Caco-2 (cell line): ENCODE measurements at places on chromosomes 7 and 10. TPM values are rescaled to one million over a fixed set of nuclear protein-coding genes. Genes with fewer than 3 reads are reported as not detected.

DNA sequence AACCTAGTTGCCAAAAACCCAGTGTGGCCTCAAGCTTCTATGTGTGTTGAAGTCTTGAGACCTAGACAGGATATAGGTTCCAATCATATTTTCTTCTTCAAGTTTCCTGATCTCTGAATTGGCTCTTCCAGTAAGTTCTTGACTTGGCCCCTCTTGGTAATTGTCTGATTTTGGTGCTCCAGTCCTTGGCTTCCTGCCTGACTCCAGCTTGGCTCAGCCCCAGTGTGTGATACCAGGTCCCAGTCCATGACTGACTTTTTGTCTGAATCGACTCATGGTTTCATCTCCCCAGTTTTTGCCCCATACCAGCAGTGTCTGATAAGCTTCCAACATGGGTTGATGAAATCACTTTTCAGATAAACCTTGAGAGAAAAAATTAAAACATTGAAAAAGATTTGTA lies 72.3 kb downstream of the FAS start:
- DNase-seq, result no peak

Gene IFIT1B
- total RNA-seq, result not detected in 2 replicates

- DNase-seq, result no peak
These were observed 11.5 kb downstream of the TPK1 start for GRCh38 chr7:144824360-144824759.

DNA sequence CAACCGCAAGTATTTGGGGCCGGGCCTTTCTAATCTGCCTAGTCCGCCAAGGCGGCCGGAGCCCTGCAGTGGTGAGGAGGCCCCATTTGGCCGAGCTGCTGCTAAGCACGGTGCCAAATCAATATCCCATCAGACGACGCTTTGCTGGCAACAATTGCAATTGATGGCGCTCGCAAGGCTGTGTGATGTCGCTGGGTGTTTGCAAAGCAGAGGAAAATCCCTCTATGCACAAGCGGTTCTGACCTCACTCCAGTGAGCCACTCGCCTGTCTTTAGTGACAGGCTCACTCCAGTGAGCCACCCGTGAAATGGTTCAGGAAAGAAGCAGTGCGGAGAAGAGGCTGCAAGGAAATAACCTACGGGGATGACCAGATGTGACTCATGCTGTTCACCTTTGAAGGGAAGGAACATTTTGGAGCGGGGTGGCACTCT lies 18.3 kb upstream of the PDE1C start:
- DNase-seq, result no peak

Gene ADAM22
- total RNA-seq, result 10.1 and 15.7 TPM in 2 replicates

DNA sequence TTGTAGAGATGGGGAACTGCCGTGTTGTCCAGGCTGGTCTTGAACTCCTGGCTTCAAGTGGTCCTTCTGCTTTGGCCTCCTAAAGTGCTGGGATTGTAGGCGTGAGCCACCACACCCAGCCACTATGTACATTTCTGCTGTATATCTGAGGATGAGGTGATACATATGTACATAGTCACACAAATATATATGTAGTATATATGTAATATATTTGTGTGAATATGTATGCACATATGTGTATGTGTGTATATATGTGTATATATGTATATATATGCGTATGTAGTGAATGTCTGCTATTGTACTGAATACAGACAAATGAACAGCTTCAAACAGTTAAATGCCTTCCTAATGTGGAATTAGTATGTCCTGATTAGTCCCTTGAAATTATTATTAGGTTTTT lies 70.3 kb downstream of the EXOC6 start:
- DNase-seq, result no peak

DNA sequence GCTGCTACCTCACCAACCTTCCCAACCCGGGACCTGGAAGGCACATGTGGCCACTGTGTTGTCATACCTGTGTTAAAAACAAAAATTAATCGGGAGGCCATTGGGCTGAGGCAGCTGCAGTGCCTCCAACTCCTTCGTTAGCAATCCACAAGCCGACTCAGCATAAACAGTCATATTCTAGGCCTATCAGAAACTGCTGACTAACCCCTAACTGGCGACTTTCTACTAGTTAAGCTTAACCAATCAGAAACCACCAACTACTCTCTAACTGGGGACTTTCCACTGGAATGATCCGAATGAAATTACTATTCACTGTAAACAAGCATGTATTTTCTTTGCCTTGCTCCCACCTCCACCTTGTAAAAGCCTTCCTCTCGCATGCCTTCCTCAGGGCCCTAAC lies 14.1 kb upstream of the TMEM72 start:
- DNase-seq, result no peak

DNA sequence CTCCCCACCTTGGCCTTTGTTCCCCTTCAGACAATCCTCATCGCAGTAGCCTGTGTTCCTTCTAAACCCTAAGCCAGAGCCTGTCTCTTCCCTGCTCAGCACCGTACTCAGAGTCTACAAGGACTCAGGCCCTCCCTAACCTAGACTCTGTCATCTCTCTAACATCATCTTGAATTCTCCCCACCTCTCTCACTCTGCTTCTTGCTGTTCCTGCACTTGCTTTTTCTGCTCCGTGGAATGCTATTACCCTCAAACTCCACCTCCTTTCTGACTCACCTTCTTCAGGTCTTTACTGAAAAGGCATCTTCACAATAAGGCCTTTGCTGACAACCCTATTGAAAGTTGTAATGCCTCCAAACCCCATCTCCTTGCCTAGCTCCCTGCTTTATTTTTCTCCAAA lies 141.0 kb downstream of the DKK1 start:
- peak; percentile 79 for DNase-seq

Gene ASB10
- not detected in 2 replicates for total RNA-seq

Gene NXPH1
- total RNA-seq, result 1.2 and 3.1 TPM in 2 replicates

- DNase-seq, result no peak
These were observed 546.6 kb downstream of the INHBA start for GRCh38 chr7:41156268-41156667.

DNA sequence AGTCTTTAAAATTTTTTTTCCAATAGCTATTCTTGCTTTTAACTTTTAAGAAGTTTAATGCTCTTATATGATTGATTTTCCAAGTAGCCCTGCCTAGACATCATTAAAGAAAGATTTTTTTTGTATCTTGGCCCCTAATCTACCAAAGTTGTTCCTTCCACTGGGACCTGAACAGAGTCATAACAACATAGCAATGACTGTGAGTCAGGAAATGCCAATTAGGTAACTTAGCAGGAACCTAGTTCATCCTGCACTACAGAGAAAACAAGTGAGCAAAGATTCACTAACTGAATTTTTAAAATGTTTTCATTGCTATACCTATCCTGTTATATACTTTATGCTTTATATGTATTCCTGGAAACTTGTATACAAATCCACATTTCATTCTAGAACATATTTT lies 284.7 kb downstream of the BICC1 start:
- DNase-seq, result no peak

GRCh38 chr10:25747084-25747483 lies 186.9 kb upstream of the MYO3A start:
- DNase-seq, result no peak

DNA sequence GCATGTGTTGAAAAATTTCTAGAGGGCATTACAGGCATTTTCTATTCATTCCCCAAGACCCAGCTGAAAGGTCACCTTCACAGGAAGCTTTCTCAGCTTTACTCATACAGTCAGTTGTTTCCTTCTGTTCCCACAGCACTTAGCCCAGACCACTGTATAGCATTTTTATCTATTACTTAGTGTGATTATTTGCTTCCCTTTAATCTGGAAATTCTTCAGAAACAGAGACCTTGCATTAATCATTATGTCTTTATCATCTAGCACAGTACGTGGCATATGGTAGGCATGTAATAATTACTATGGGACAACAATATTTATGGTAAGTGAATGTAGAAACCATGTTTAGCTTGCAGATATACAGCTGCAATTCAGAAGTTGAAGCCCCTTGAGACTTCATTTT lies 38.2 kb upstream of the CDK6 start:
- DNase-seq, result no peak

- DNase-seq, result no peak
These were observed 3.0 kb upstream of the DDIT4 start for GRCh38 chr10:72270607-72271281.

Gene FGFBP3
- total RNA-seq, result 3.3 and 3.6 TPM in 2 replicates

GRCh38 chr7:99844328-99844727 lies 16.5 kb downstream of the CYP3A43 start:
- DNase-seq, result no peak

DNA sequence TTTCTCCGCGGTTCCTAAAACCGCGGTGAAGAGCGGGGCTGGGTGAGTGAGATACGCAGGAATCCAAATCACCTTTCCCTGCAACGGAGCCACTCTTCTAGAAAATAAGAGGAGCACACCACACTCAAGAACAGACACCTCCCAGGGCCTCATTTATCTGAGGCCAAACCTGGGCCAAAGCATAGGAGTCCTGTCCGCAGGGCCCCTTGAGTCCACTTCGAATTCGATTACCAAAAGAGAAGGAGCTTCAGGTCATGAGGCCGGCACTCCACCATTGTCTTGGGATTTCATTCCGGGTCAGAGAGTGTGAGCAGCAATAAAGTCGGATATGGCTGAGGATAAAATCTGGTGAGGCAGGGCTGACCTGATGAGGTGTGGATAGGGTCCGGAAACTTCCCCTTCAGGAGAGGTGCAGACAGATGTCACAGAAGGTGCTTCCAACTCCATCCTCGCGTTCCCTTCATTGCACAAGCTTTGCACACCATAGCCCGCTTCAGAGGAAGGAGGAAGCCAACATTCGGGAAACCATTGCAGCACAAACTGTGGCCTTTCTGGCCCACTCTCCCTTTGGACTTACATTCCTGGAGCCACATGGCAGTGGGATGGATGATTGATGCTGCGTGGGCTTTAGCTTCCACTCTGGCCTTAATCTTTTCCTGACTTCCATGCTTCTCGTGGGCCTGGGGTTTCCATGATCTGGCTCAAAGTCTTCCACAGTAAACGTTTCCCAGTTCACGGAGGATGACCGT lies 27.2 kb upstream of the ZNF273 start:
- no peak for DNase-seq

Gene MYH16
- not detected in 2 replicates for total RNA-seq

- no peak for DNase-seq
These were observed 424.8 kb downstream of the MDFIC start for GRCh38 chr7:115346685-115347084.

DNA sequence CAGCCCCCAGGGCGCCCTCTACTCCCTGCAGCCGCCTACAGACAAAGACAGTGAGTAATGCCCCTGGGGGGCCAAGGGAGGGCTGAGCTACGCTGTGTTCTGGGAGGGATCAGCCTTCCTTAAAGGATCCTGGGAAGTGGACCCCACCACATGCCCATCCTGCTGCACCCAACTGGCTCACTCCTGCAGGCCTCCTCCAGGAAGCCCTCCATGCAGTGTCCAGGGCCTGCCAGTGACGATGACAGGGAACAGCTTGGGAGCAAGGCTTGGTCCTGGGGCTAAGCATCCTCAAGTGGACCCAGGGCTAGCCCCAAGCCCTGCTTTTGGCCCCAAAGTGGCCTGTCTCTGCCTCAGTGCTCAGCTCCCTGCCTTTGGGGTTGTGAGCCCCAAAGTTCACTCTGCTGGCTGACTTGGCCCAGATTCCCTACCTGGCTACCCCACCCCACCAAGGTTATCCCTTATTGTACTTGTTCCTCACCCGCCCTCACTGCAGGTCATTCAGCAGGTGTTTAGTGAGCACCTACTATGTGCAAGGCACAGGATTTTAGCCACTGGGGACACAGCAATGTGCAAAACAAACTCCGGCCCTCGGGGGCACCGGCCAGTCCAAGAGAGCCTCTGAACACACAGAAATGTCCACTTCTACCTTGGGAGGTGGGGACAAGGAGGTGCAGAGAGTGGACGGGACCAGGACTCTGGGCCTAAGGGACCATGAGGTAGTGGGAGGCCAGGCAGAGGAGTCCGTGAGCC lies 83.5 kb downstream of the MYL10 start:
- no peak for DNase-seq

DNA sequence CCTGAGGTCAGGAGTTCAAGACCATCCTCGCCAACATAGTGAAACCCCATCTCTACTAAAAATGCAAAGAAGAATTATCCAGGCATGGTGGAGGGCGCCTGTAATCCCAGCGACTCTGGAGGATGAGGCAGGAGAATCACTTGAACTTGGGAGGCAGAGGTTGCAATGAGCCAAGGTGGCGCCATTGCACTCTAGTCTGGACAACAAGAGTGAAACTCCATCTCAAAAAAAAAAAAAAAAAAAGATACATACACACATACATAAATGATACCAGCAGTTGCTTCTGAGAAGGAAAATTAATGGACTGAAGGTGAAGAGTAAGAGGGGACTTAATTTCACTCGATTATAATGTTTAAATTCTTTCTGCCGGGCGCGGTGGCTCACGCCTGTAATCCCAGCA lies 40.2 kb upstream of the PAX2 start:
- DNase-seq, result no peak

- DNase-seq, result peak; percentile 32
These were observed 41.0 kb upstream of the CHST3 start for GRCh38 chr10:71923138-71923692.

- no peak for DNase-seq
These were observed 25.1 kb downstream of the NEBL start for GRCh38 chr10:20871970-20872369.

DNA sequence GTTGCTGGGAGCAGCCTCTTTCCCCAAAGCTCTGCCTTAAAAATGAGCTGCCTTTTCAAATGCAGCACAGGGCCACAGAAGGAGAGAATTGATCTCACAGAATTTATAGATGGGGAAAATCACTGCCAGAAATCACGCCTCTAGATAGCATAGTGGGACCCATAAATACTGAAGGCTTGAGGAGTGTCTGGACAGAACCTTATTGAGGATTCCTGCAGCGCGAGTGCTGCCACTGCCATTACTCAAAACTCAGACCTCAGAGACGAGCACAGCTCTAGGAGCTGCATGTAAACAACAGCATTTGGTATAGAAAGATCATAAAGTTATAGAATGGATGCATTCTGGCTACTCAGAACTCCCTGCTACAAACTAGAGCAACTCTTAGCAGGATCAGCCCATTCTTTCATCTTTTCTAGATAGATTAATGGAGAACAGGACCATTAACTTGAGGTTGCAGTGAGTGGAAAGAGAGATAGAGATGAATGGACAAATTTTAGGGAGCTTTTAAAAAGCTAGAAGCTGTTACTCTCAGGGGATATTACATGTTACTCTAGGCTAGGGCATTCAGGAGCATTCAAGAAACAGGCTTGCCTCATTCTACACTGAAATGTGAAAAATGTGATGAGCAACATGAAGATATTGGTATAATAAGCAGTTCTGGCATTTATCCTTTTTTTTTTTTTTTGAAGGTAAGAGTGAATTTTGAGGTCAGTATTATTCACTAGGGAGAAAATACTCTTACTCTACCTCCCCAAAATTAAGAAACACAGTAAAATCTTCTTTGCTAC lies 267.2 kb upstream of the SLC26A5 start:
- no peak for DNase-seq

Gene IFIT1
- total RNA-seq, result 4.3 and 5.4 TPM in 2 replicates
